Neural progenitor cell (in vitro differentiated cells): ENCODE measurements at places on chromosomes 5 and 9. TPM values are rescaled to one million over a fixed set of nuclear protein-coding genes. Genes with fewer than 3 reads are reported as not detected.

GRCh38 chr9:127092041-127092608, 30.3 kb downstream of the ANGPTL2 start:
- no peak for DNase-seq

GRCh38 chr9:83339435-83339834, 198.8 kb downstream of the FRMD3 start:
- DNase-seq = no peak

Gene SPINK6
- not detected in 2 replicates for total RNA-seq

Gene GARNL3
- total RNA-seq = 22.6 and 32.0 TPM in 2 replicates
